Stimulated activated CD4-positive, alpha-beta T cell treated with anti-CD3 and anti-CD28 coated beads, Interleukin-4, amount 100 ng/mL, for 48 hours (primary cell): ENCODE measurements at places on chromosomes 3 and 15.

- DNase-seq: no peak
Measured at GRCh38 chr3:179005213-179005612, 66.4 kb downstream of the ZMAT3 start.

DNA sequence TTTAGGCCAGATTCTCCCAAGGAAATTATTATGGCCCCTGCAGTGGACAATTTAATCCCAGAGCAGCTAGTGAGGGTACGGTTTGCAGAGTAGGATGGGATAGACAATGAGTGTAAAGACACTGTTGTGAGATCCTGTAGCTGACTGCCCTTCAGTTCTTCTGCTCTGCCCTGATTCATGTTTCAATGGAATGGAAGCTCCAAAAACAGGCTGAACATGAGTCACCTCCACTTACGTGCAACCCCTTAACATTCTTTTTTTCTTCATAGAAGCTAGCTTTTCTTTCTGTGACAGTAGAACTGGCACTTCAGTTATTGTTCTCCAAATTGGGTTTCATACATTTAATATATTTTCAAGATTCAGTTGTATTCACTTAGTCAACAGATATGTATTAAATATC, 32.1 kb downstream of the CLDN18 start:
- no peak for DNase-seq

- DNase-seq: no peak
Measured at GRCh38 chr3:18030371-18030870, 288.0 kb upstream of the TBC1D5 start.

- no peak for DNase-seq
Measured at GRCh38 chr15:82186719-82187406, 75.7 kb downstream of the EFL1 start.

GRCh38 chr3:58565621-58566397, 11.4 kb downstream of the FAM107A start:
- no peak for DNase-seq

DNA sequence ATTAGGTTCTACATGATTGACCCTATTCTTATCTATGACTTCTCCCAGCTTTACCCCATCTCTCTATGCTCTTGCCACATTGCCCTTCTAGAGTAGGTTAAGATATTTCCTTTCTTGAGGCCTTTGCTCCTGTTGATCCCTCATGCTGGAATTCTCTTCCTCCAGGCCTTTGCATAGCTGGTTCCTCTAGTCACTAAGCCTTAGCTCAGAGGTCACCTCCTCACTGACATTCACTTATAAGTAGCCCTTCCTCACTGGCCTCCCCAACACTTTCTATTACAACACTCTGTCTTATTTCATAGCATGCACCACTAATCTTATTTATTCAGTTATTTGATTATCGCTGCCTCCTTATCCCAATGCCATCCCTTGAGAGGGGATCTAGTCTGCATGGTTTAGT, 228.4 kb upstream of the COL8A1 start:
- DNase-seq: no peak

GRCh38 chr3:162847511-162847910, 1350.9 kb downstream of the OTOL1 start:
- no peak for DNase-seq

GRCh38 chr3:102471491-102471890, 36.7 kb downstream of the ZPLD1 start:
- DNase-seq: no peak

- DNase-seq: no peak
Measured at GRCh38 chr15:65926899-65927298, 57.6 kb downstream of the RAB11A start.

GRCh38 chr15:28986108-28986507, 100.3 kb downstream of the APBA2 start:
- no peak for DNase-seq

DNA sequence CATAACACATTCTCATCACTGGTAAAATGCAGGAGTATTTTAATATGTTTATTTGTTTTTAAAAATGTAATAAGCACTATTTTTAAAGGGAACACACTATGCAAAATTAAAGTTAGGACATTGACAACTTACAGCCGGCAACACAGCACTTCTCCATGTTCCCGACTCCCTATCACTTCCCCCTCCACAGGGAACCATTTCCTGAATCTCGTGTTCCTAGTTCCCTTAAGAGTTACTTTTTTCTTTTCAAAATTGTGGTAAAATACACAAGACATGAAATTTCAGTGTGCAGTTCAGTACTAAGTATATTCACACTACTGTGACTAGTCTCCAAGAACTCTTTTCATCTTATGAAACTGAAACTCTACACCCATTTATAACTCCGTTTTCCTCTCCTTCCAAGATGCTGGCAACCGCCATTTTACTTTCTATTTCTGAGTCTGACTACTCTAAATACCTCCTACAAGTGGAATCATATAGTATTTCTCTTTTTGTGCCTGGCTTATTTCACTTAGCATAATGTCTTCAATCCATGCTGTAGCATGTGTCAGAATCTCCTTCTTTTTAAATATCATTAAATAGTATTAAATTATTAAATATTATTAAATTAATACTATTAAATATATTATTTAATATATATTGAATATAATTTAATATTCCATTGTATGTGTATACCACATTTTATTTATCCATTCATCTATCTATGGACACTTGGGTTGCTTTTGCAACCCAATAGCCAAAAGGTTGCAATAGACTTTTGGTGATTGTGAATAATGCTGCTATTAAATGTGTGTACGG, 25.9 kb upstream of the UBE2Q2 start:
- DNase-seq: no peak

- DNase-seq: no peak
Measured at GRCh38 chr15:39310633-39311032, 270.2 kb upstream of the THBS1 start.

- no peak for DNase-seq
Measured at GRCh38 chr3:120615847-120616609, 19.9 kb downstream of the NDUFB4 start.

DNA sequence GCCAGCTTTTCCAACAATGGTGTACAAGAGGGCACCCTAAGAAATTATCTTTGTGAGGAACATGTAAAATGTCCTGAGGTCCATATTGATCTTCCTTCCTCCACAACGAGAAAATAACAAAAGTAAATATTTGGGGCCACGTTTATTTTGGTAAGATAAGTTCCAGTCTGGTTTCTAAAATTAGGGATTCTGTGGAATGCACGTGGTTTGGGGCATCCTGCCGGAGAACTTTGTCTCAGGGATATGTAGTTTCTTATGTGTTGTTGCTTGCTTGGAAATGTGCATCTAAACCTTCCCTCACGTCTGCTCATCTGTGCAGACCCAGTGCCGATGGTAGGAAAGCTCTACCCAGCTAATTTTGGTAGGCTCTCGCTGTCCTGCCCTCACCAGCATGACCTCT, 62.8 kb downstream of the CTDSPL start:
- DNase-seq: no peak

GRCh38 chr3:58994746-58995330, 55.0 kb downstream of the CFAP20DC start:
- DNase-seq: no peak
